NCI-H1417 (cell line): ENCODE measurements at places on chromosomes 2 and 18.

DNA sequence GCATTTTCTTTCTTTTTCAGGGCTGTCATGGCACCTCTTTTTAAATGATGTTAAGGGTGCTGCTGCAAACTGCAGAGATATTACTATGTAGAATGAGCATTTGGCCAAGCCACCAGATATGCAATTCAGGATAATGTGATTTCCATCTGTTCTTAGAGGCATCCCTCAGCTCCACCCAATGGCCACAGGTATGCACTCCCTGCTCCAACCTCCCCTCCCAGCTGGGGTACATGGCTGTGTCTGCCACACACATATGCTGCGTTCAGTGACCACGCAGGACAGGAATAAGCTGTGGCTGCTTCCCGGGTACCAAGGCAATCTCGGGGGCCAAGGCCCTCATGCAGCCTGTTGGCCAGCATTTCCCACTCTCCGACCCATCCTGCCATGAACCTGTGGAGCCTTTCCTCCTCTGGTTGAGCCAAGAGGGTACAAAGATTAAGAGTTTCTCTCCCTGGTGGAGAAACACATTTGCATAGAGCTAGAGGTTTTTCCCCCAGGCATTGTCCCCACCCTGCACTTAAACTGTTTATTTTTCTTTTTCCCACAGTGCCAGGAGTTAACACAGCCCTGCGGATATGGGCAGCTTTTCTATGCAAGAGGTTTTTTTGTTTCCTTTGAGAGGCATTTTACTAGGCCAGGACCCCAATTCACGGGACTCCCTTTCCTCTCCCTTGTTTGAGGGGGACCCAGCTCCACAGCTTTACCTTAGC is 147.0 kb downstream of the GCA start:
- no peak for DNase-seq

DNA sequence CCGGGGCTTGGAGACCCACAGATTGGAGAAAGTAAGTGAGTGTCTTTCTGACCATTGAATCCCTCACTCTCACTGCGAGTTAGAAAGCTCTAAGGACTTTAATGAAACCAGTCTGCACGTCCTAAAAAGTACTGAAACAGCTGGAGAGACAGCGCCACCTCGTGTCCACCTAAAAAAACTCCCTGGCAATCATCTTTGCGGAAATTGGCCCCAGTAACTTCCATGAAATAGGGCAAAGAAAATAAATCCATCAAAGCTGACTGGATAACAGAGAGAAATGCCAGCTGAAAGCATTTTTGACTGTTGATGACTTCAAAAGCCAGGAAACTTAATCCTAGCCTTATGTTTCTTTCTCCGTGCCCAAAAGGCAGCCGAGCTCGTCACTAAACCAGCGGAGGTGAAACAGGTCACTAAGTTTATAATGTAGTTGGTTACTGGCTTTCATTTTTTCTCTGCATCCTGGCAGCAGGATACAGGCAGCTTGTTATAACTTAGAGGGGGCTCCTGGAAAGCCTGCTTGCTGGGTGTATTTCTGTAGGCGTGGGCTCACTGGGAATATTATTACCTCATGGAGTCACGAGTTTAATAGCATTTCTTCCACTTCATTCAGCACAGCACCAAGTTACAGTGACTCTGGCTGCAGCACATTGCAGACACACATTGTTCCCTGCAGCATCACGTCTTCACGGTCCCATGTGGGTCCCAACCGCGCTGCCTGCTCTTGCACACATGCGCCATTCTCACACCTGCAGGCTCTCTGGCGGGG is 266.5 kb downstream of the HRH4 start:
- DNase-seq, result peak; percentile 64

DNA sequence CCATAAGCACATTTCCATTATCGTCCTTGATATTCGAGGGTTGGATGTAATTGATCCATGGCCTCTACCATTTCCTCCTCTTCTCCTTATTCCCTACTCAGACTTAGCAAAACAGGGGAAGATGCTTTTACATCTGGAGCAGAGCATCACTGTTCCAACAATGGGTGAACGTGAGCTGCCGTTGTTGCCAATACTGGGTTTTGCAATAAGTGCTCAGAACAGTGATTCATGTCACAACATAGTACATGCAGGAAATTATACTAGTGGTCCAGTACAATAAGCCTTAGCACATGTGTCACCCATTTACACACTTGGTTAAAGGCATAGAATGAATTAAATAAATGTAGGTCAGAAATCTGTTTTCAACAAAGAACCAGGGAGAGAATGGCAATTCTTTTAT is 112.4 kb downstream of the DCC start:
- DNase-seq, result no peak

GRCh38 chr18:9542924-9543323 is 67.6 kb downstream of the RALBP1 start:
- no peak for DNase-seq

GRCh38 chr2:121030523-121030922 is 254.5 kb downstream of the TFCP2L1 start:
- DNase-seq, result no peak

DNA sequence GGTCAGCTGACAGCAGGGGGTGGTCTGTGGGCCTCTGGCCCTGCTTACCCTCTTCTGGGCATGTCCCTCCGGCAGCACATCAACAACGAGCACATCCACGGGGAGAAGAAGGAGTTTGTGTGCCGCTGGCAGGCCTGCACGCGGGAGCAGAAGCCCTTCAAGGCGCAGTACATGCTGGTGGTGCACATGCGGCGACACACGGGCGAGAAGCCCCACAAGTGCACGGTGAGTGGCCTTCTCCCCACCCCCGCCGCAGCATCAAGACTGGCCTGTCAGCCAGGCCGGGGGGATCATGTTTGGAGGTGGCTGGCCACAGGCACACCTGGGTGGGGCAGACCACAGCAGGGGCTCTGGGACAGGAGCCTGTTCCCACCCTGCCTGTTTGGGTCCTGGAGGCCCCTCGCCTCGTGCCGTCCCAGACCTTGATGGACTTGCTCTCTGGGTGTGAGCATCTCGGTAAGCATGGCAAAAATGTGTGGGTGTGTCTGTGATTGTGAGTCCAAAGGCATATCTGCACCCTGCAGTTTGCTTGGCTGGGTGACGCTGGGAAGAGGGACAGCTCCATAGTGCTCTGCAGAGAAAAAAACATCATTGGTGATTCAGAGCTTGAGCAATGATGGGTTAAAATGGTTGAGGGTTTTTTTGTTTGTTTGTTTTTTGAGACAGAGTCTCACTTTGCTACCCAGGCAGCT is 242.8 kb downstream of the GLI2 start:
- DNase-seq, result no peak
